ENCODE measurements at places on chromosomes 7 and 10.

DNA sequence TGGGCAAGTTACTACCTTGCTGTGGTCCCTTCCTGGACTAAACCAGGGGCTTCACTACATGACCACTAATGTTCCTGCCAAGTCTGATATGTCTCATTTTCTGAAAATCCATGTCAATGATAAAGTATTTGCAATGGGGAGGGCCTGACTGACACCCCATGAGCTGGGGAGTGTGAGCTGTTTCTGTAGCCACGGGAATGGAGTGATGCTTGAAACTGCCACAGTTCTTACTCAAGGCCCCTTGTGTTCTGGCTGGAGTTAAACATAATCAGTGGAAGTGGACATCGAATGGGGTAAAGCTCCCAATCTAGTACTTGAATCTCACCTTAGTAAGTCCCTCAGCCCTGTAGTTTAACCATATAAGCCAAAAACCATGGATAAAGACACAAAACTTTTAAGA lies 61.9 kb upstream of the PDLIM1 start:
- no peak for DNase-seq

GRCh38 chr7:85341121-85341520 lies 154.3 kb upstream of the SEMA3D start:
- DNase-seq: no peak

- no peak for DNase-seq
Observed at GRCh38 chr10:119525116-119525515, 17.4 kb downstream of the RGS10 start.

DNA sequence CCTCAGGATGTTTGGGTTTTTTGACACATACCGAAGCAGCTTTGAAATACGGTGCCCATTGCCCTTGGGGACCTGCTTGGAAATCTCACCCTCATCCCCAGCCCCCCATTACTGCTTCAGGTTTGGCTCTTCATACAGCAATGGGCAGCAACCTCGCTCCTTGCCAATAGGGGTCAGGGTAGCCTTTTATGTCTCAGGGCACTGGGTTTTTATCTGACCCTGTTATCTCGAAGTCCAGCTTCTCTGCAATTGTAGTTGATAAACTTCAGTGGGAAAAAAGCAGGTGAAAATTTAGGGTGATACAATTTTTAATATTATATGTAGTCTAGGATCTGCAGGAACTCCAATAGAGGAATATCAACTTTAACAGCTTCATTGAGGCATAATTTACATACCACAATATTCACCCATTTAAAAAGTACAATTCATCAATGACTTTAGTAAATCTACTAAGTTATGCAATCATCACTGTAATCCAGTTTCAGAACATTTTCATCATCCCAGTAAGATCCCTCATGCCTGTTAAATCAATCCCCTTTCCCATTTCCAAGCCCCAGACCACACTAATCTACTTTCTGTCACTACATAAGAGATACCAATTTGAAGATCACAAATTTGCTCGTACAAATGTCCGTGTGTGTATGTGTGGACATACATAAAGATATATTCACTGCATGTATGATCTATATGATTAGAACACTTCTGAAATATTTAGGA lies 386.2 kb downstream of the KCNMA1 start:
- no peak for DNase-seq

- DNase-seq: no peak
Observed at GRCh38 chr7:32518534-32519140, 23.3 kb downstream of the AVL9 start.

DNA sequence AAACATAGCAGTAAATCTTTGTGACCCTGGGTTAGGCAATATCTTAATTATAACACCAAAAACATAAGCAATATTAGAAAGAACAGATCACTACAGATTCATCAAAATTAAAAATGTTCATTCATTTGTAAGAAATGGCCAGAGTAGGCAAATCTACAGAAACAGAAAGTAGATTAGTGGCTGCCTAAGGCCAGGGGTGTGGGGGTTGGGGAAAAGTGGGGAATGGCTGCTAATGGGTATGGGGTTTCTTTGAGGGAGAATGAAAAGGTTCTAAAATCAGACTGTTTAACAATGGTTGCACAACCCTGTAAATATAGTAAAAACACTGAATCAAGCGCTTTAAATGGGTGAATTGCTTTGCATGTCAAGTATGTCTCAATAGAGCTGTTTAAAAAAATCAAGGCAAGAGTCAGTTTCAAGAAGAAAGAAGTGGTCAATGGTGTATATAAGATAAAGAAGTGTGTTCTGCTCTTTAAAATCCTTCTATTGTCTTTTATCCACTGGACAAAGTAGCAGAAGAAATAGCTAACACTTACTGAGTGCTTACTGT lies 42.6 kb downstream of the CDK6 start:
- no peak for DNase-seq

All from T follicular helper cell (primary cell).